ENCODE measurements at places on chromosomes 2 and 18. TPM values are rescaled to one million over a fixed set of nuclear protein-coding genes. Genes with fewer than 3 reads are reported as not detected.

DNA sequence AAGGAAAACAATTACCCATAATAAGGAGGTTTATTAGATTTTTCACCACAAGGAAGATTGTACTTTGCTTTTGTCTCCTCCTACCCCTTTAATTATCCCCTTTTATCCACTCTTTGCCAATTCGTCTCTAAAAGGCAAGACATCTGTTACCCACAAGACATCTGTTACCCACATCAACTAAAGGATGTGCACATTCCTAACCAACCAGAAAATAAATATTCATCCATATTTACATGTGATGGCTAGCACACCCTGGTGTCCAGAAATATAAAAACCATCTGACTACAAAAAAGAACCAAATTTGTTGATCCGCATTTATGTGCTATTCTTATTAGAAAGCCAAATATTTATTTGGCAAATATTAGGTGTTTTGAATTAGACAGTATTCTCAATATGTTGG is 35.7 kb downstream of the ACVR1C start:
- no peak for DNase-seq
- H3K4me1 ChIP-seq, result no peaks in the 10 kb centered on the region
- H3K4me3 ChIP-seq, result no peak overlapping the region

DNA sequence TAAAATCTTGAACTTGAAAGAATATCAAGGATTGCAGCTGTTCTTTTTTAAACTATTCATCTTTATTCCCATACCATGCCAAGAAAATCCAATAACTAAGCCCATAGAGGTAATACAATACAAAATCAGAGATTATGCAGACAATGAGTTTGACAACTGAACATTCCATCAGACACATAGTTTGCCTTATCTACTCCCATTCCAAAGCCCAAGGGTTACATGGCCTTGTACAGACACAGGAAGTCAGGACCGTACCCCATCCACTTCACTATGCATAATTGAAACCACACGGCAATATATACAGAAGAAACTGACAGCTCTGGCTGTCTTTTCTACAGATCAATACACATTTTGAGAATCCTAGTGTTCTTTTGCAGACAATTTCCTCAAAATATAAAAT is 181.3 kb downstream of the TMX3 start:
- no peak for DNase-seq
- no peaks in the 10 kb centered on the region for H3K4me1 ChIP-seq
- no peaks in the 10 kb centered on the region for H3K27me3 ChIP-seq
- no peak overlapping the region for H3K4me3 ChIP-seq
- no peak overlapping the region for H3K27ac ChIP-seq

GRCh38 chr2:236161531-236161930 is 6.7 kb downstream of the GBX2 start:
- DNase-seq, result no peak
- peaks cover 32% of the 10 kb centered on the region for H3K4me1 ChIP-seq
- H3K27me3 ChIP-seq, result peaks cover 35% of the 10 kb centered on the region
- no peak overlapping the region for H3K27ac ChIP-seq
- no peaks in the 10 kb centered on the region for H3K36me3 ChIP-seq
- no peak overlapping the region for H3K4me3 ChIP-seq

The ATL2 gene
- 126 TPM for total RNA-seq

DNA sequence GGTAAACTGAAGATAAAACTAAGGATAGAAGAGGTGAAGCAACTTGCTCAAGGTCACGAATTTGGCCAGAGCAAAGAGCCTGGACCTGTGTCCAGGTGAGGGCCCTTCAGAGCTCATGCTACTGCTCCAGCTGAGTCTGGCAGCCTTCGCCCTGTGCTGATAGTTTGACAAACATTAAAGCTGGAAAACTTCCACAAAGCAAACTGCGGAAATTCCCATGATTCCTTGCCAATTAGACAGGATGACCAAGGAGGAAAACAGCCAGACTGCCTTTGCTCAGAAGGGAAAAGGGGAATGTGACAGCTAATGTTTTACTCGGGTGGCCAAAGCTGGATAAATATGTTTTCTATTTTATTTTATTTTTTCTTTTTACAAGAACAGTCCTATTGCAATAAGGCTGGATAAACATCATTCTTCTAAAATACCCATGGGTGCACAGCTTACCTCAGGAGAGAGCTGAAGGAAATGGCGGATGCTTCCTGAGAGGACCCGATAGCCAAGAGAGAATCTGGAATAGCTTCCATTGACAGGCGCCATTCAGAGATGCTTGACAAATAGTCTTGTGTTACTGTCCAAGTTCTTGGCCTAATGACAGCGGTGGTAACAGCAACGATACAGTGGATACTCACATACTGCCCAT is 5.3 kb upstream of the CTAGE1 start:
- DNase-seq, result peak; percentile 71
- H3K27me3 ChIP-seq, result no peaks in the 10 kb centered on the region
- H3K4me1 ChIP-seq, result peaks cover 12% of the 10 kb centered on the region
- no peak overlapping the region for H3K4me3 ChIP-seq
- H3K27ac ChIP-seq, result peak overlapping the region; percentile 20
- H3K36me3 ChIP-seq, result no peaks in the 10 kb centered on the region

DNA sequence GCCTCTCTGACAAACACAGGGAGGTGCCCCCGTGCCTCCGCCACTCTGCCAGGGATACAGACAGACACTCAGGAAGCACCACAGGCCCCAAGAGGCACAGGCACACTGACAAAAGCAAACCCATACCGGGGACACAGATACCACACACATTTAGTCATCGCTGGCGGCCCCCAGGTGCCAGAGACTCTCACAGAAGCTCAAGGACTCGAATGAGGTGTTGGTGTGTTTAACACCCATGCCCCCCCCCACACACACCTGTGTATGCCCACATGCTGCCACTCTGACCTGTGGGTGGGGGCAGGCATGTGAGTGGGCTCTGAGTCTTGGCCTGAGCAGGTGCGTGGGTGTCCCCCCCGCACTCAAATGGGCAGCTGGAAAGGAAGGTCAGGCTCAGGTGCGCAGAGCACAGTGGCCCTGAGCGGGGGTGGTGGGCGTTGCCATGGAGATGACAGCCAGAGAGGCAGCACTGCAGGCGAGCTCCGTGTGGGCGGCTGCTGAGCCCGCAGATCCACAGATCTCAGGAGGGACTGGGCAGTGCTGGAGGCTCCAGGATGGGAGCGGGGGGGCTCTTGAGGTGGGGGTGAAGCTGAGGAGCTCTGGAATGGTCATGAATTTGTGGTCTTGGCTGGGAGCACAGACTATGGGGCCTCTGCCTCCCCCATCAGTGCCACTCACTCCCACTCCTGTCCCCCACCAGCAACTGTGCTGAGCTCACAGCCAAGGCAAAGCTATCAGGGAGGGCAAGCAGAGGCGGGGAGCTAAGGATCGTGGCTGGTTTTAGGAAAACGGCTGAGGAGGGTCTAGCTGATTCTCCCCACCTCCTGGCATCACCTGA is 73.9 kb upstream of the TAF1B start:
- no peaks in the 10 kb centered on the region for H3K4me1 ChIP-seq
- H3K27ac ChIP-seq, result no peak overlapping the region
- no peaks in the 10 kb centered on the region for H3K27me3 ChIP-seq
- no peaks in the 10 kb centered on the region for H3K36me3 ChIP-seq
